Kidney capillary endothelial cell (primary cell): ENCODE measurements at places on chromosomes 12 and 14.

- DNase-seq, result no peak
These were observed 89.7 kb downstream of the GLT1D1 start for GRCh38 chr12:128942960-128943477.

GRCh38 chr14:65330416-65330815 lies 82.1 kb upstream of the FUT8 start:
- DNase-seq, result no peak

GRCh38 chr14:36570065-36570464 lies 12.3 kb downstream of the NKX2-8 start:
- DNase-seq, result no peak

DNA sequence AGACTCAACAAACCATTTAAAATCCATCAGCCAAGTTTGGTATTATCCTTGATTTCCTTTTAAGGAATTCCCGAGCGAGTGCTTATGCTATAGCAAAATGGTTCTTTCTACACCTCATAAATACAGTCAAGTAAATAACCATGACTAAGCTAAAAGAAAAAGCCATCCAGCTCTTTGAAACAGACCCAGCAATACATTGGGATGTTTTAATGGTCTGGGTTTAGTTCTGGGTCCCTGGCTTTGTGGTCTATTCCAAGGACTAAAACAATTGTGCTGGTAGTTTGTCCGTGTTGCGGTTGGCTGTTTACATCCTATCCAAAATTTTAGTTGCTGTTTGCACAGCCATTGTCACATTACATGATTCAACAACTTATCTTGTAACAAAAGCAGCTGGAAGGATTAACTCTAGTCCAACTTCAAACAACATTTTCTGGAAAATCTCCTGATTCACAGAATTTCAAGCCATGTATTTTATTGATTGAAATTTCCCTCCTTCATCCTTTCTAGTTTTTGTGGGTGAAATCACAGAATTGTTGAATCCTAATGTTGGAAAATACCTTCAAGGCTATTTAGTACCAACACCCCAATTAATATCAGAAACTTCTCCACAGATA lies 19.6 kb downstream of the KLRB1 start:
- DNase-seq, result no peak

DNA sequence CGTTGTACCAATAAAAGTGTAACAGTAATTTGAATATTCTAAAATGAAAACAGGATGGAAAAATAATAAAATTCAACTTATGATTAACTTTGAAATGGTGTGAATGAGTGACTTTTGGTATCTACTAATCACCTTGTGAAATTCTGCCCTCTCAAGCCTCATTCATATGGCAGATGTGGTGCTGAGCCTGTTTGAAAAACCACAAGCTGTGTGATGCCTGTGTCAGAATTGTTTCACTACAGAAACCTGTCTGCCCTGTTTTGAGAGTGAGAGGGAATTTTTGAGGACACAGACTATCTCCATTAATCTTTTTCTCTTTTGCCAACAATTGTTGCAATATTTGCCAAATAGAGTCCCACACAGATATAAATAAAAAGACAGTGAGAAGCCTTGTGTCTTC lies 3.9 kb upstream of the RNU6-7 start:
- DNase-seq, result no peak

GRCh38 chr12:68695454-68695853 lies 8.7 kb downstream of the NUP107 start:
- DNase-seq, result no peak

DNA sequence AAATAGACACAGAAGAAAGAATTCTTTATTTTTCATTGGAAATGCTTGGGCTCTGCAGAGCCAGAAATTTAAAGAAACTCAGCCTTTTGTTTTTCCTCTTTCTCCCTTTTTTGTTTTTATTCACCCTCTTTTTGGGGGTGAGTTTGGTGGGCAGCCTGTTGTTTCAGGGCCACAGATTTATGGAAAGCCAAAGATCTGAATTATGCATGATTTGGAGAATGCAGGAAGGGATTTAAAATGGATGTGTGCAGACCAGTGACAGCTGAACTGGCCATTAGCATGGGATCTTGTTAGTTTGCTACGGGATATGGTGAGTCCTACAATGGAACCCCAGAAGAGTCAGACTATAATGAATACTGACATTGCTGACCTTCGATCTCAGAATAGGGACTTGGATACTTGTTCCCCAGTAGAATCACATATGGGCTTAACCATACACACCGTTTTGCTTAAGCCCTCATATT lies 7.7 kb upstream of the ATXN2 start:
- no peak for DNase-seq

GRCh38 chr12:27355979-27356378 lies 23.3 kb downstream of the BMAL2 start:
- no peak for DNase-seq

- no peak for DNase-seq
These were observed 963 bp downstream of the TCTN2 start for GRCh38 chr12:123671876-123672275.

- DNase-seq, result no peak
These were observed 7.8 kb downstream of the GLI1 start for GRCh38 chr12:57467212-57467874.
